RPMI8226 (cell line): ENCODE measurements at places on chromosomes 12 and 14.
A peak's percentile ranks its signal among the peaks of the same experiment; 100 is the strongest.

DNA sequence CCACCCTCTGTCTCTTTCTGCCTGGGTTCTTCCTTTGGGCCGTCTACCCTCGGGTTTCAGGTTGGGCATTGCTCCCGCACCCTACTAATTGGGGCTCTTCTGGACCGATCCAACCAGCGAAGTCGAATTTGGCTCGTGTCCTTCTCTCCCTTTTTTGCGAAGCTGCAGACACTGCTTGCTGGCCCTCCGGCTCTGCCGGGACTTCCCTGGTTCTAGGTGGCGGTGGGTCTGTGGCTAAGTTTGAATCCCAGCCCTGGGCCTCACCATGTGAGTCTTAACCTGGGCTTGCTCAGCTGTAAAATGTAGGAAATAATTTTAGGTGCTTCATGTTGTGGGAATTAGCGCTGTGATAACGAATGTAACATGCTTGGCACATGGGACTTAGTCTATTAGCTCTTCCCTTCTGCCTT lies 418 bp upstream of the CISTR start:
- DNase-seq, result no peak

DNA sequence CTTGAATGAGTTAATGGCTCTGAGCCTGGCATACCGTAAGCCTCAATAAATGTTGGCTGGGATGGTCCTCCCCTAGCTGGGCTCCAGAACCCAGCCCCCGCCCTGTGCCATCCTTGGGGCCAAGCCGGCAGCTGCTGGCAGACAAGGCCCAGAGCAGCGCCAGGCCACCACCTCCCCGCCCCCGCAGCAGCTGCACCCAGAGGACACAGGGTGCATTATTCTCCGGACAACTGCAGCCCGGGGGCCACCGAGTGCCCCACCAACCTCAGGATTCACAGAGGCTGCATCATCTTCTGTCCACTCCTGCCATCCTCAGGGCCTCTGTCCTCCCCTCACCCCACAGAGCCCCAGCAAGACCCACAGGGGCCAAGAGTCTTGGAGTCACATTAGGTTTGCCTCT lies 92.7 kb downstream of the NCOR2 start:
- no peak for DNase-seq

GRCh38 chr12:115070313-115070712 lies 386.3 kb upstream of the TBX3 start:
- DNase-seq, result no peak

GRCh38 chr14:90274019-90274418 lies 17.7 kb downstream of the PSMC1 start:
- DNase-seq, result no peak

GRCh38 chr12:3170423-3171194 lies 93.4 kb downstream of the TSPAN9 start:
- DNase-seq, result no peak

DNA sequence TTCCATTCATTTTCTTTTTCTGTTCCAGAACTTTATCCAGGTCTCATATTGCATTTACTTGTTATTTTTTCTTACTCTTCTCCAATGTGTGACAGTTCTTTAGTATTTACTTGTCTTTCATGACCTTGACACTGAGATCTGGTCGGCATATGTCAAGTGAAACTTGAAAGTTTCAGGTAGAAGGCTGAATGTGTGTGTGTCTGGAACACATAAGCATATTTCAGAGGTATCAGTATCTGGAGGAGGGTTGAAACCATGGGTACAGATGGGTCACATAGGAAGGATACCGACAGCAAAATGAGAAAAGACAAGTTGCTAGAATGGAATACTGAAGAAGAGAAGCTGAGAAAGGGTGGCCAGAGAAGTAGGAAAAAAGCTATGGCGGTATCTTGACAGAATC lies 22.5 kb upstream of the PTGDR start:
- no peak for DNase-seq

DNA sequence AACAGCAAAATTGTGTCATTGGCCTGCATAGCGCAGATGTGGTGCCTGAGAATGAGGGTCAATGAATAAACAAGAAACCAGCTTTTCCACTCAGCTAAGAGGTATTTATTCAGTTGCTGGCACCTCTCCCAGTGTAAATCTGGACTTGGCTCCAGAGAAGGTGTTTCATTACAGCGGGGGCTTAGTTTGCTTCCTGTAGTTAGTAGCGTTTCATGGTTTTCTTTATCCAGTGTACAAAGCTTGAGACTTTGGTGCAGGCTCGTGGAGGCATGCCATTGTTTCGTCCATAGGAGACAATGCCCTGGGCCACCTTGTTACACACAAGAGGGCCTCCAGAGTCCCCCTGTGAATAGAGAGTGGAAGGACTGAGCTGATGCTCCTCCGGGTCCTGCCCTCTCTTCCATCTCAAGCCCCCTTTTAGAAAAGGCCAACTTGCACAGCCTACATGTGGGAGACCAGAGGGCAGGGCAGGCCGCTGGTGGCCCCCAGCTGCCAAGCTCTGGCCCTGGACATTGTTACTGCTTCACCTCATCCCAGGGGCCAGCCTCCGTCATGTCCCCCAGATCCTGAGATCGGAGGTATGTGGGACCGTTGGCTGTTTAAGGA lies 3.0 kb downstream of the GZMB start:
- DNase-seq, result no peak

- no peak for DNase-seq
Measured at GRCh38 chr12:65609359-65609771, 214.9 kb upstream of the HMGA2 start.

DNA sequence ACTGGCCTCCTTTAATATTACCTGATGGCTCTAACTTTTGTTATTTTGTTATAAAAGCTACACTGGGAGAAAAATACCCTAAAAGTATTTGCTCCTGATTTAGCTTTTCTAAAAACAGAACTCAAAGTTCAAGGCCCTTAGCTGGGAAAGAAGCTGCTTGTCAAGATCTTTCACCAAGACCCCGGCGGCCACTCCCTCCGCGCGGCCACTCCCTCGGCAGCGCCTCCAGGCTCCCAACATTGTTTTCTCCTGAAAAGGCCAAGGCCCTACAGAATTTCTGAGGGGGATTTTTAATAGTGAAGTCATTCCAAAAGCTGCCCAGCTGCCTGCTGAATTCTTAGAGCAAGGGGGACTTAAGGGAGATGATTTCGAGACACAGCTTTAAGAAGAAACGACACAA lies 96.4 kb downstream of the NTN4 start:
- DNase-seq, result no peak

GRCh38 chr12:80702889-80703805 lies 4.3 kb upstream of the MYF6 start:
- DNase-seq, result peak; percentile 81
